ENCODE measurements at places on chromosomes 5 and 9.
A peak's percentile ranks its signal among the peaks of the same experiment; 100 is the strongest.

DNA sequence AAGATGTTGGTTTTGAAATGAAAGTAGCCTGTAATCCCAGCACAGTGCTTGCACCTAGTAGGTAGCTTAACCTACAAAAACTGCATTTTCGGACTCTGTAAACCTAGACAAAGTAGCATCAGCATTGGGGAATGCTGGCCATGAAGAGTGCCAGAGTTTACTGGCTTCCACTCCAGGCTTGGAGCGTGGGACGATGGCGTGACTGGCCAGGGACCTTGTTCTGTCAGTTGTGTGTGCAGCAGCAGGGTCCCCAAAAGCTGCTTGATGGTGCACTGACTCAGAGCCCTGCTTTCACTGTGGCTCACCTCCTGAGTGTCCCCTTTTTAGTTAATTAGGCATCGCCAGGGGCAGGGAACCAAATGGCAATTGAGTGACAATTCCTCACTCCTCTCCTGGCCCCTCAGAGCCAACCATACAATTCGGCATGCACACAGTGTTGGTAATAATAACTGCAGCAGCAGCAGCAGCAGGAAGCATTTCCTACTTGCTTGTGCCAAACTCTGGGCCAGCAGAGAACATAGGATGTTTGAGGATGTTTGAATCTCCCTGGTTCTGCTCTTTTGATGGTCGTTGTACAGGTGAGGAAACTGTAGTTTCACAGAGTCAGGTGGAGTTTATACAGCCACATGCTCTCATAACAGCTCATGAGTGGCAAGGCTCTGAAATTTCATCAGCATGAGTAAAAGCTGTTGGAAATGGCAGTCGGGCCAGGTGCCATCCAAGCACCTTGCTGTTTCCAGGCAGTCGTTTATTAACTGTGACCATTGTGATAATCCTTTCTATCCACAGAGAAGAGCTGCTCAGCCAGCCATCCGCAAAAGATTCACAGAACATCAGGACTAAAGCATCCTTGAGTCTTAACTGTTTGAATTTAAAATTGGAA is 4.2 kb downstream of the UBE2QL1 start:
- DNase-seq: peak; percentile 45

- DNase-seq: no peak
Measured at GRCh38 chr5:137627706-137628105, 108.2 kb downstream of the KLHL3 start.

DNA sequence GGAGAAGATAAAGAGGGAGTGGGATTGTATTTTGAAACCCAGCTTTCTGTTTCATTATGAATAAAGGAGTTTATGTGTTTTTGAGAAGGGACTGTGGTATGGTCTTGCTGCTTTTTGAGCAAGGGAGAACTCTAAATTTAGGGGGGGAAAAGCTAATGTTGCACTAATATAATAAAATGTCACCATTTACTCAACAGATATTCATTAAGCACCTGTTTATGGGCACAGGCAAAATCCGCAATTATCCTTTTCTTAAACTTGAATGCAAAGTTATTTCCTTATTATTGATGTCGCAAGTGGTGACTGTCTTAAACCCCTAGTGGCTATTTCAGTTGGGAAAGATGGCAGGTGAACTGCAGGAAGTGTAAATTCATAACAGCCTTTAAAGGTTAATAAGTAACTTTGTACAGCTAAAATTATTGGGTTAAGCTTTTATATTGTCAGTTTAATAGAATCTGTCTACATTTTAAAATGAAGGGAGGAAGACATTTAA is 1.5 kb downstream of the CDC42SE2 start:
- DNase-seq: no peak

- DNase-seq: no peak
Measured at GRCh38 chr5:50697739-50698138, 31.3 kb downstream of the PARP8 start.

- DNase-seq: no peak
Measured at GRCh38 chr5:82160948-82161347, 117.2 kb downstream of the RPS23 start.

DNA sequence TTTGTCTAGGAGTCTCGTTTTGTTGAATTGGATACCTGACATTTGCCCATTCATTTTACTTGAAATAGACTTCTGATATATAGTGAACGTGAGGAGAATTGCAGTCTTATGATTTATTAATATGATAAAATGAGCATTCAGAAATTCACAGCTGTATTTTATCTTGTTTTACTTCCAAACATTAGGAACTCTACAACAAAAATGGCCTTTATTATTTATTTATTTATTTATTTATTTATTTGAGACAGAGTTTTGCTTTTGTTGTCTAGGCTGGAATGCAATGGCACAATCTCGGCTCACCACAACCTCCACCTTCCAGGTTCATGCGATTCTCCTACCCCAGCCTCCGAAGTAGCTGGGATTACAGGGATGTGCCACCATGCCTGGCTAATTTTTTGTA is 61.2 kb downstream of the RAB24 start:
- no peak for DNase-seq

- no peak for DNase-seq
Measured at GRCh38 chr5:168765551-168766425, 186.6 kb upstream of the PANK3 start.

- DNase-seq: no peak
Measured at GRCh38 chr9:101881508-101881907, 143.1 kb upstream of the GRIN3A start.

- DNase-seq: no peak
Measured at GRCh38 chr9:77960356-77961153, 71.1 kb downstream of the GNAQ start.

Measured in coronary artery (tissue), 2 donors.